Stomach (tissue), 19 donors: ENCODE measurements at places on chromosomes 12 and 14. TPM values are rescaled to one million over a fixed set of nuclear protein-coding genes. Genes with fewer than 3 reads are reported as not detected.

RNASE3 gene
- 1.3 TPM for total RNA-seq

OTX2 gene
- not detected for total RNA-seq

LIN7A gene
- 0.45 TPM for total RNA-seq

SLC6A12 gene
- total RNA-seq: not detected

FKBP3 gene
- 42.0 TPM for total RNA-seq

KCNC2 gene
- total RNA-seq: 0.37 TPM

NELL2 gene
- 133 TPM for total RNA-seq

KCNH3 gene
- not detected for total RNA-seq

FAM161B gene
- not detected for total RNA-seq

LRRK2 gene
- total RNA-seq: 28.1 TPM

CCDC175 gene
- total RNA-seq: not detected

ZNF891 gene
- 3.5 TPM for total RNA-seq

MYH6 gene
- total RNA-seq: not detected

CLEC4D gene
- not detected for total RNA-seq

BMAL2 gene
- 22.5 TPM for total RNA-seq

NINJ2 gene
- total RNA-seq: 26.2 TPM

RNU7-1 gene
- not detected for total RNA-seq

ATL1 gene
- total RNA-seq: 0.58 TPM

NR4A1 gene
- total RNA-seq: 362 TPM

OVCH1 gene
- total RNA-seq: not detected

ANP32D gene
- total RNA-seq: not detected

TAS2R42 gene
- total RNA-seq: not detected

OR4E2 gene
- total RNA-seq: not detected

HOXC9 gene
- total RNA-seq: not detected

KLHL33 gene
- total RNA-seq: 4.3 TPM

PTHLH gene
- total RNA-seq: not detected

AQP6 gene
- 0.45 TPM for total RNA-seq

DYNLL1 gene
- 152 TPM for total RNA-seq

MANSC4 gene
- not detected for total RNA-seq

KRT83 gene
- total RNA-seq: not detected

LRFN5 gene
- 0.58 TPM for total RNA-seq

RERG gene
- total RNA-seq: 39.1 TPM

CMA1 gene
- not detected for total RNA-seq

NOS1 gene
- total RNA-seq: 0.29 TPM

CCDC59 gene
- total RNA-seq: 70.3 TPM

SMCO2 gene
- not detected for total RNA-seq

EGLN3 gene
- total RNA-seq: 14.6 TPM

GALNT16 gene
- 0.89 TPM for total RNA-seq

CCDC177 gene
- not detected for total RNA-seq

EXOC3L4 gene
- total RNA-seq: 55.4 TPM

BCL7A gene
- total RNA-seq: 2.9 TPM

TGM1 gene
- 4.9 TPM for total RNA-seq

CHGA gene
- 455 TPM for total RNA-seq

PGF gene
- 9.7 TPM for total RNA-seq

TAMALIN gene
- total RNA-seq: 25.2 TPM

RPL6 gene
- 479 TPM for total RNA-seq

TSPAN11 gene
- under 0.01 TPM for total RNA-seq

SERPINA6 gene
- total RNA-seq: not detected

DAO gene
- total RNA-seq: not detected

CD69 gene
- total RNA-seq: 12.5 TPM
